Activated T-helper 17 cell treated with anti-CD3 and anti-CD28 coated beads, Interleukin-2, amount 50 U/mL, for 72 hours (primary cell): ENCODE measurements at places on chromosomes 4 and X. TPM values are rescaled to one million over a fixed set of nuclear protein-coding genes. Genes with fewer than 3 reads are reported as not detected.

The TRPC5OS gene
- not detected for total RNA-seq

The MXD4 gene
- total RNA-seq = 7.7 TPM

The LDOC1 gene
- total RNA-seq = 12.5 TPM

The KIAA1210 gene
- not detected for total RNA-seq

DNA sequence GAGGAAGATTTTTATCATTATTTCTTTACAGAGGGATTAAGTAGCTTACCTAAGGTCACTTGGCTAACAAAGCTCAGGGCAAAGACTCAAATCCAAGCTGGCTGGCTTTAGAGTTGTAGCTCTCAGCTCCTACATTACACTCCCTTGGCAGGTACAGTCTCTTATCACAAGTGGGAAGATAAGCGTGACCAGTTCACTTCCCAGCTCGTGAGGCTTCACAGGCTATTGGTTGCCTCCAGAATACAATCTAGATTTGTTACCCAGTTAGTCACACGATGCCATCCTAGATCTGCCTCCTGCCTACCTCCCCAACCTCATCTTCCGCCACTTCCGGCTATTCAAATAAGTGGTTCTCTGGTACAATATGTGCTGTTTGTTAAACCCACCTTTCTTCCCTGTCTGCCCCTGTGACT, 3.7 kb downstream of the MMRN1 start:
- no peaks in the 10 kb centered on the region for H3K36me3 ChIP-seq
- no peak for ATAC-seq
- H3K4me1 ChIP-seq = peaks cover 9% of the 10 kb centered on the region
- H3K27ac ChIP-seq = no peak overlapping the region
- H3K27me3 ChIP-seq = no peaks in the 10 kb centered on the region
- H3K4me3 ChIP-seq = no peak overlapping the region

The PAK3 gene
- 2.4 TPM for total RNA-seq

DNA sequence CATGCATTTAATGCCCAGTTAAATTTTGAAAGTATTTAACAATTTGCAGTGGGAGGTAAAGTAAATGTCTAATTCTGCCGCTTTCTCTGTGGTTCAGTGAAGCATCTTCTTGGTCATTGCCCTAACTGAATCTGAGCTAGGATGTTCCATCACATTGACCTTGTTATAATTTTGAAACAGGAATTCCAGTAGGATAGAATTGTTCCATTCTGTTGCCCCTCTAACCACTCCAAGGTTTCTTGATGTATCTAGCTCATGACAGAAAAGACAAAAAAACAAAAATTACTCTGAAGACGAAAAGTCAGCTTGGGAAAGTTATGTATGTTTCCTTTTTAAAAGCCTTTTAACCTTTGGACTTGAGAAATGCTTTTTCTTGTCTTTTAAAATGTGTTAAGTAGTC, 297.0 kb upstream of the FAT1 start:
- H3K27me3 ChIP-seq = no peaks in the 10 kb centered on the region
- H3K4me1 ChIP-seq = no peaks in the 10 kb centered on the region
- no peak overlapping the region for H3K27ac ChIP-seq
- ATAC-seq = no peak
- no peaks in the 10 kb centered on the region for H3K36me3 ChIP-seq

- H3K36me3 ChIP-seq = peaks cover 59% of the 10 kb centered on the region
- peak; percentile 61 for ATAC-seq
- peaks cover 22% of the 10 kb centered on the region for H3K4me1 ChIP-seq
- no peaks in the 10 kb centered on the region for H3K27me3 ChIP-seq
Observed at GRCh38 chrX:48468247-48468671, 1.8 kb downstream of the SLC38A5 start.

GRCh38 chrX:141669689-141670088, 28.9 kb downstream of the SPANXD start:
- H3K27me3 ChIP-seq = no peaks in the 10 kb centered on the region
- no peak overlapping the region for H3K4me3 ChIP-seq
- H3K27ac ChIP-seq = no peak overlapping the region
- H3K36me3 ChIP-seq = no peaks in the 10 kb centered on the region

DNA sequence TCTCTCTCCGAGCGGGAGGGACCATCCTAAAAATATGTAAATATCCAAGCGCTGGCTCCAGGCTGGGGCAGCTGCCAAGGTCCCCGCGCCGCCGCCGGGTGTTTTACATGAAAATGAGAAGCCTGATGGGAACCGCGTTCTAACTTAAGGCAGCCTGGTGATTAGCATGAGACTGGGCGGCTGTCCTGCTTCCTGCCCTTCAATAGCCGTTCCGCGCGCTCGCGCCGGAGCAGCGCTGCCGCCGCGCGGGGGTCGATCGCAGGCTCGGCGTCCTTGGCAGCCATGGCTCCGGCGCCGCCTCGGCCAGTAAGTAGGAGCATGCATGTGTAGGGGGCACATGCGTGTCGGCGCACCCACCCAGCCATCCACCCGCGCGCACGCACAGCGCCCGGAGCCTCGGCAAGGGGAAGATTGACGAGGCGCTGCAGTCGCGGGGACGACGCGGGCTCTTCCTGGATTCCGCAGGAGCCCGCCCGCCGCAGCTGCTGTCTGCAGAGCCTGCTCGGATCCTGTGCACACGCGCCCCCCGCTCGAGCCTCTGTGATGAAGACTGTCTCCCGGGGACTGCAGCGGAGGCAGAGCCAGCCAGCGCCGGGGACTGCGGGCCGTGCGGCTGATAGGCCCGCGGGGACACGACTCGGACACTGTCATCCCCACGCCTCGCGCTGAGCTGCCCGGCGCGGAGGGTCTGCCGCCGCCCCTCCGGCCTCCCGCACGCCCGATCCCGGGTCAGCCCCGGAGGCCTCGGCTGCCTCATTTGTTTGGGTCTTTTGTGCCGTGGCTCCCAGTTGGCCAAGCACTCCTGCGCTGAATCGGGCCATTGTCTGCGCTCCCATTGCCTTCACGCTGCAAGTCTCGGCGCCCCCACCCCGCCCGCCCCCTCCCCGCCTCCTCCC, 734 bp downstream of the STOX2 start:
- H3K4me1 ChIP-seq = no peaks in the 10 kb centered on the region
- ATAC-seq = no peak
- H3K4me3 ChIP-seq = no peak overlapping the region
- no peaks in the 10 kb centered on the region for H3K36me3 ChIP-seq
- peaks cover 58% of the 10 kb centered on the region for H3K27me3 ChIP-seq

The MAGEA9B gene
- total RNA-seq = not detected

DNA sequence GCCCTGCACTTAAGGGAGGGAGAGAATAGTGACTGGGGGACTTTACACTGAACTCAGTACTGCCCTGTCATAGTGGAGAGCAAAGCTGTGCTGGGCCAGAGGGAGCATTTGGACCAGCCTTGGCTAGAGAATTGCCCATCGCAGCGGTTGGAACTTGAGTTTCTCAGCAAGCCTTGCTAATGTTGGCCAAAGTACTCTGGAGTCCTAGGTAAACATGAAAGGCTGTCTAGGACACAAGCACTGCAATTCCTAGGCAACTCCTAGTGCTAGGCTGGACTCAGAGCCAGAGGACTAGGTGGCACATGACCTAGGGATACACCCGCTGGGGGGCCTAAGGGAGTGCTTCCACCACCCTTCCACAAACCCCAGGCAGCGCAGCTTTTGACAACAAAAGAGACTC, 15.0 kb downstream of the MED14 start:
- H3K4me3 ChIP-seq = no peak overlapping the region
- no peaks in the 10 kb centered on the region for H3K27me3 ChIP-seq
- no peak overlapping the region for H3K27ac ChIP-seq
- H3K36me3 ChIP-seq = peaks cover 64% of the 10 kb centered on the region
- H3K4me1 ChIP-seq = peaks cover 30% of the 10 kb centered on the region
- ATAC-seq = no peak

The OPRPN gene
- not detected for total RNA-seq

- no peak overlapping the region for H3K4me3 ChIP-seq
- no peaks in the 10 kb centered on the region for H3K27me3 ChIP-seq
- ATAC-seq = no peak
- no peaks in the 10 kb centered on the region for H3K36me3 ChIP-seq
- no peaks in the 10 kb centered on the region for H3K4me1 ChIP-seq
Observed at GRCh38 chr4:172497321-172497720, 671.3 kb upstream of the GALNT7 start.

- H3K36me3 ChIP-seq = no peaks in the 10 kb centered on the region
- H3K4me3 ChIP-seq = no peak overlapping the region
- no peaks in the 10 kb centered on the region for H3K4me1 ChIP-seq
- H3K27ac ChIP-seq = no peak overlapping the region
- ATAC-seq = no peak
Observed at GRCh38 chrX:29862126-29862677, 353.2 kb upstream of the MAGEB2 start.

The CLDN22 gene
- total RNA-seq = not detected

The FAM193A gene
- total RNA-seq = 28.9 TPM

The ERCC6L gene
- total RNA-seq = 13.2 TPM

GRCh38 chr4:177225605-177226004, 84.1 kb upstream of the NEIL3 start:
- no peak overlapping the region for H3K4me3 ChIP-seq
- no peak overlapping the region for H3K27ac ChIP-seq
- no peaks in the 10 kb centered on the region for H3K36me3 ChIP-seq
- ATAC-seq = peak; percentile 46

The DCAF8L2 gene
- total RNA-seq = not detected

DNA sequence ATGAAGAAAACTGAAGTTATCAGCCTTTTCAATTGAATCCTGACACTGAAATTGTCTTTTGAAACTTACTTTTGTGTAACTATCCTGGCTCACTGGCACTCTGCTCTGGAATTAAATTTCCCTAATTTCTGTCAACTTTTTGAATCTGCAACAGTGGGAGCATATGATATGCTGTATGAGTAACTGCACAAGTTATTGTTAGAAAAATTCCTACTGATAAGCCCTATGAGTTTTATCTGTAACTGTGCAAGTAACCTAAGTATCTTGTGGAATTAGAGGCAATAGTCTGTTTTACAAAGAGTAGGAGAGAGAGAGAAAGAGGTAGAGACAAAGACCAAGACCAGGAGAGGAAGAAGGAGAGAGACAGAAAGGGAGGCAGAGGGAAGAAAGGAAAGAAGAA, 9.2 kb upstream of the HPGD start:
- no peaks in the 10 kb centered on the region for H3K36me3 ChIP-seq
- no peak overlapping the region for H3K27ac ChIP-seq
- peaks cover 7% of the 10 kb centered on the region for H3K27me3 ChIP-seq

- H3K4me3 ChIP-seq = no peak overlapping the region
- no peak overlapping the region for H3K27ac ChIP-seq
- peak; percentile 59 for ATAC-seq
- peaks cover 18% of the 10 kb centered on the region for H3K4me1 ChIP-seq
- H3K36me3 ChIP-seq = peaks cover 51% of the 10 kb centered on the region
- no peaks in the 10 kb centered on the region for H3K27me3 ChIP-seq
Observed at GRCh38 chr4:88033309-88033708, 25.9 kb downstream of the PKD2 start.

- peaks cover 16% of the 10 kb centered on the region for H3K27me3 ChIP-seq
- no peaks in the 10 kb centered on the region for H3K4me1 ChIP-seq
- no peak overlapping the region for H3K27ac ChIP-seq
- no peak overlapping the region for H3K4me3 ChIP-seq
Observed at GRCh38 chr4:183987987-183988392, 82.9 kb downstream of the STOX2 start.

DNA sequence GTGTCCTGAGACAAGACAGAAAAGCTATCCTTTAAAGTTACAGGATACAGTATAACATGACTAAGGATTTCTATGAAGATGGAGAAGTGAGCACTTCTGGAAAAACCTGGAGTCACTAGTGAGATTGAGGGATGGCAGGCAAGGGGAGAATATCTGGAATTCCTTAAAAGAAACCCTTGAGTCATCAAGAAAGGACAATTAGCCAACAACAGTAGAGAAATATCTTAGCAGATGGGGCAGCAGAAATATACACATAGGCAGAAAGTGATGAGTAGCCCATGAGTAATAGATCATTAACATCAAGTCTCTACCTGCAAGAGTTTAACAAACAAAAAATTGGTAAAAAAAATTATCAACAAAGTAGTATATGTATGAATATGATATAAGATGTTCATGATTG, 858.8 kb upstream of the FRG1 start:
- H3K4me1 ChIP-seq = no peaks in the 10 kb centered on the region
- ATAC-seq = no peak

DNA sequence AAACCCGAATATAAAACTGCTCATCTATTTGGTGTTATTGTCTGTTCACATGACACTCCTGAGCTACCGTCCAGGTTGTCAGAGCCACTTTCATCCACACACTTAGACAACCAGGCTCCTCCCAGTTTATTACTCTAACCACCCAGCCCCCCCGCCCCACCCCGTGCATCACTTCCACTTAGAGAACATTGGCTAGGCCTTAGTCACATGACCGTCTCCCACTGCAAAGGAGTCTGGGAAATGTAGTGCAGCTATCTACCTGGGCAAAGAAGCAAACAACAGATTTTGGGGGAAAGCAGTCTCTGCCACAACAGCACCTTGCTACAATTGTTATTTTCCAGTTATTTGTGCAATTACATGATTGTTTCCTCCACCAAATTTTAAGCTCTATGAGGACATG, 57.6 kb upstream of the RBPJ start:
- ATAC-seq = peak; percentile 59
- no peak overlapping the region for H3K27ac ChIP-seq
- no peaks in the 10 kb centered on the region for H3K27me3 ChIP-seq
- H3K4me3 ChIP-seq = no peak overlapping the region
- no peaks in the 10 kb centered on the region for H3K4me1 ChIP-seq
- H3K36me3 ChIP-seq = no peaks in the 10 kb centered on the region

DNA sequence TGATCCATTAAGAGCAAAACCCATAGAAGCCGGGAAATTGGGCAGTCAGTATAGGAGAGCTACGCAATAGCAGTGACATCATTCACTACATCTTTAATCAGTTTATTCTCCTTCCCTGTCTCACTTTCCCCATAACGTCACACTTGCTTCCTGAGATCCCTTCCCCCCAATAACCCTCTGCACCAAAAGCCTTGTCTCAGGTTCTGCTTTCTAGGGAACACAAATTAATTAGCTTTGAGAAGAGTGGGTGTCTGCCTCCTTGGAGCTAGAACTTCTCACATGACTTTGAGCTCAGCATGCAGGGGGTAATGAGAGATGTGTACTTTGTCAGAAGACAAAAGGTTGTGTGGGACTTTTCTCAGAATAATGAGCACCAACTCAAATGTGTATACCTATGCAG, 128.3 kb upstream of the MAOA start:
- ATAC-seq = no peak
- no peak overlapping the region for H3K4me3 ChIP-seq
- H3K27ac ChIP-seq = no peak overlapping the region
- H3K27me3 ChIP-seq = peaks cover 3% of the 10 kb centered on the region
- H3K4me1 ChIP-seq = no peaks in the 10 kb centered on the region

DNA sequence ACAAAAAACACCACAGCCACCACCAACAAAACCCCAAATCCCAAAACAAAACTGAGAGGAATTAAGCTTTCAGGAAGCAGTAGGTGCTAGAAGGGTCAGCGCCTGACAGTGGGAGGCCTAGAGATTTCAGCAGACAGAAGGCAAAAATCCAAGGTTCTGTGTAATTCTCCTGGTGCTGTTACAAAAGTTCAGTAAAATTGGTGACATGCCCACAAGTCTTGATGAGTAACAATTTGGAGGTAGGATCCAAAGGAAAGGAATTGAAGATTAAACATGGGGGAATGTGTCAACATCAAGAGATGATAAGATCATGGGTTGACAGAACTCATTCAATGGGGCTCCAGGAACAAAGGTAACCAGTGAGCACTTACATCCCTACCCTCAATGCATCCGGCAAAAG, 653.8 kb upstream of the CPEB2 start:
- no peak overlapping the region for H3K27ac ChIP-seq
- no peak overlapping the region for H3K4me3 ChIP-seq
- no peaks in the 10 kb centered on the region for H3K36me3 ChIP-seq
- H3K27me3 ChIP-seq = no peaks in the 10 kb centered on the region

The GPAT3 gene
- 5.6 TPM for total RNA-seq

The FGG gene
- not detected for total RNA-seq

The COX7B2 gene
- total RNA-seq = not detected

- no peaks in the 10 kb centered on the region for H3K27me3 ChIP-seq
- H3K4me1 ChIP-seq = no peaks in the 10 kb centered on the region
- no peak overlapping the region for H3K27ac ChIP-seq
- no peak overlapping the region for H3K4me3 ChIP-seq
- H3K36me3 ChIP-seq = no peaks in the 10 kb centered on the region
- no peak for ATAC-seq
Observed at GRCh38 chrX:71997320-71997719, 86.7 kb downstream of the NHSL2 start.
